ENCODE measurements at places on chromosomes 13 and 19.

- no peak for DNase-seq
These were observed 8.9 kb downstream of the KASH5 start for GRCh38 chr19:49396738-49397505.

GRCh38 chr13:107900775-107901174 lies 314.6 kb downstream of the LIG4 start:
- DNase-seq = no peak

GRCh38 chr19:42226886-42227285 lies 6.8 kb downstream of the ZNF526 start:
- no peak for DNase-seq

- DNase-seq = peak; percentile 25
These were observed 343.9 kb downstream of the OXGR1 start for GRCh38 chr13:96650301-96650886.

GRCh38 chr19:36604656-36605100 lies 435 bp upstream of the ZNF382 start:
- DNase-seq = no peak

DNA sequence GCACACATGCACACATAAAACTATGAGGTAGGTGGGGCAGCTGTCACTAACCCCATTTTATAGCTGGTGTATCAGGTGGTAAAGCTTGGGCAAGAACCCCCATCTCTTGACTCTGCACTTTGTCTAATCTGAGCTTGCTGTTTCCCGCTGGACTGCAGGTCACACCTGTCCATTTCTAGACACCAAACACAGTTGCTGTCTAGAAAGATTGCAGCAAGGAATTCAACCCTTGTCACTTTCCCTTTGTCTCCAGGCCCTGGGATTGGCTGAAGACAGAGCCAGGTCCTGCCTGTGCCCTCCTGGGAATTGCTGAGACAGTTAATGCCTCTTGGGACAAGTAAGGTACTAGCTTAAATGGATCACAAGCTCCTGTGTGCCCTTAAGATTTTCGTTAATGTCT lies 83.8 kb downstream of the RNASEH2B start:
- DNase-seq = no peak

DNA sequence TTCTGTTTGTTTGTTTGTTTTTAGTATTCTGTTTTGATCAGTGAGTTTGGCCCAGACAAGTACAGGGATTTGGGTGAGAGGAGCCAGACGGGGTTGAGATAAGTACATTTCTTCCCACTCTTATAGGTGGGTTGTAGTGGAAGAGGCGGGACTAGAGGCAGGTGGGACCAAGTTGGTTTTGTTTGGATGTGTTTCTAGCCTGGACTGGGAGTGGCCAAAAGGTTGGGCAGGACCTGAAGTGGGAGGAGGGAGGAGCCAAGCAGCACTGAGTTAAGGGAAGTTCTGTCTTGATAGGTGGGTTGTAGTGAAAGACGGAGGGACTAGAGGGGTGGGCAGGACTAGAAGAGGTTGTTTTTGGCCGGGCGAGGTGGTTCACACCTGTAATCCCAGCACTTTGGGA lies 9.0 kb downstream of the DNASE2 start:
- no peak for DNase-seq
